ENCODE measurements at places on chromosomes 2 and 18.
A peak's percentile ranks its signal among the peaks of the same experiment; 100 is the strongest.

DNA sequence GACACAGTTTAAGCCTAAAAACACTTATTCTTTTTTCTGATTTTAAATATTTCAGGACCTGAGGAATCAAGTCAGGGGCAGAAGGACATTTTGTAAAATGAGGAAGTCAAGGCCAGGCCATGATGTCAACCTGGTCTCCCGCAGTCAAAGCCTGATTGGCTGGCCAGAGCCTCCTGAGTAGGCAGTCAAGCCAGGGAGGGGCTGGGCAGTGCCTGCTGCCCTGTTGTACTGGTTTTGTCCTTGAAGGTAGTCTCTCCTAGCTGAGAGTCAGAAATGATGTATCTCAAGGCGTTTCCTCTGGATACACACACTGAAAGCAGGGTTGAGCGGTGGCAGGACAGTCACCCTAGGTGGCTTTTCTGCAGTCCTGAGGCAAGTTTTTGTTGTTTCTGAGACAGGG lies 19.8 kb downstream of the CCT7 start:
- DNase-seq: no peak

DNA sequence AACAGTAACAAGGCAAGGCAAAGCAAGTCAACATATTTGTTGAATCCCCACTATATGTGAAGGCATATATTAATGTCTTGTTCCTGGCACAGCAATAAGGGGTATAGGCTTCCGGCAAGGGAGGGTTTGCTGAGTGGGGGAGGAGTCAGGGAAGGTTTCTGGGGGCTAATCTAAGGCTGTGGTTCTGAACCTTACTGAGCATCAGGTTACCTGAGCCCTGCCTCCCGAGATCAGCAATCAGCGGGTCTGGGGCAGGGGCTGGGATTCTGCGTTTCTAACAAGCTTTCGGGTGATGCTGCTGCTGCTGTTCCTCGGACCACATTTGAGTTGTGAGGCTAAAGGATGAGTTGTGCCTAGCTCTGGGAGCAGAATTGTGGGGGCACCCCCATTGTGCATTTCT lies 401.7 kb upstream of the SPRED2 start:
- no peak for DNase-seq

- no peak for DNase-seq
Measured at GRCh38 chr2:215052404-215052803, 86.0 kb downstream of the ABCA12 start.

- no peak for DNase-seq
Measured at GRCh38 chr18:31626409-31626808, 34.7 kb downstream of the TTR start.

DNA sequence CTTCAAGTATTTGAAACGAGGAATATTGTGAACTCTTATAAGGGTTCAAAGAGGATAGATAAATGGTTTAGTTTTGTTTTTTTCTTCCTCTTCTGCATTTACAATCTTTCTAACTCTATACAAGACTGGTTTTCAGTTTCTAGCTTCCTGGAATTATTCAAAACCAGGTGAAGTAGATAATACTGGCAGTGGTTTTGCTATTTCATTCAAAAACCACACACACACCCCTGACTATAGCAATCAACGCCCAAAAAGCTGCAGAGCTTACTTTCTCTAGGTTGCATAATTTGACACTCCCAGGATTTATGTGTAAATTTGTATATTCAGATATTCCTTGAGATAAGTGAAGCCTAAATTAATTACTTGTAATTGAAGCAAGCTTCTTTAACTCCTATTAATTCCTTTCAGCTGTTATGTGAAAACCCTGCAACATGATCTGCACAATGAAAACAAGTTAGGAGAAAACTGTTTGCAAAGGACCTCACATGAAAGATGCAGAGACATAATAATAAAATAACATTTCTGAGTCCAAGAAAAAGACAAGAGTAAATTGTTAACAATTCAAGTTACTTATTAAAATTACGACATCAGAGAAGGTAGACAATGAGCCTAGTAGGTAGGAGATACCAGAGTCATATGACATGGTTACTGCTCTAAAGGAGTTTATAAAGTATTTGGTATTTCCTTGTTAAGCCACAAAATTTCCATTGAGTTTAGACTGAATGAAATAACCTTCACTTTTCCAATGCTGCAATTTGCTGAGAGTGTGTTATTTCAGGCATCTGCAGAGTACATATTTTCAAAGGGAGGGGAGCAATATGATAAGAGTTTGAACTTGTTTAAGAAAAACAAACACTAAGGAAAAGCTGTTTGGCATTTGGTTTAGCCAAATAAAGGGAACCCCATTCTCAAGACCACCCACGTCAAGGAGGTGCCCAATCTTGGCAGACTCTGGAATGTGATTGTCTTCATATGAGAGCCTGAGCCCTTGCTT lies 1.6 kb upstream of the NFE2L2 start:
- no peak for DNase-seq

DNA sequence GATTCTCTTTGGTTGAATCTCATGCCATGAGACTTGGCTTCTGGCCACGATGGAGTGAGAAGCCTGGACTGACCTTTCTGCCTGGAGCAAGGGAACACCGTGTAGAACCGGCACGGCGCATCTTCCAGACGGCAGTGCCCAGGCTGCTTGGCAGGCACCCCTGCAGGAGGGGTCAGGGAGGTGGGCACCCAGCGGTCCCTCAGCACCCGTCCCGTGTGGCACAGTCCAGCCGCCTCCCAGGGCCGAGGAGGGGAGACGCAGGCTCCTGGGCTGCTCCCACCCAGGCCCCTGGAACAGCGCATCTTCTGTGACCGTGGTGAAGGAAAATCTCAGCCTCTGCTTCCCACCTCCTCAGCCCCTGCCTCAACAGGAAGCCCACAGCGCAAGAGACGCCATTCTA lies 95.7 kb downstream of the CMPK2 start:
- no peak for DNase-seq

- no peak for DNase-seq
Measured at GRCh38 chr2:85886141-85886540, 2.6 kb downstream of the ST3GAL5 start.

DNA sequence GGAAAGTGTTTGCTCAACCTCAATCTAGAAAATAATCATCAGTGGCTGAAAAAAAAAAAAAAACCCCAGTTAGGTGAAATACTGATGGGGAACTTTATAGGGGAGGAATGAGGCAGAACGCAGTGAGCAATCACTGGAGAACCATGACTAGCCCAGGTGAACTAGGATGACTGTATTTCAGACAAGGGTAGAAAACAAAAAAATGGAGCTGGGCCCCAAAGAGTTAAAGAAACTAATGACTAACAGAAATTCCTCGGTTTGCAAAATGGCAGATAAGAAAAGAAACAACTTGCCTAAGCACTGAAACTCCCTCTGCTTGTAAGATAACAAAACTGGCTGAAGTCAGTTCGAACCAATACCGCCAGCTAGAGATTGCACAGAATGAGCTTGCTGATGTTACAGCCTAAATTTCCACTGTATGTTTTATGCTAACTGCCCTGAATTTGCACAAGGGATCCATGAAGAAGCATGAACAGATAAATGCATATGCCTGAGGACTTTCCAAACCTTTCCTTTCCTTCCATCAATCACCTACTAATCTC lies 245.9 kb downstream of the METTL4 start:
- DNase-seq: no peak

DNA sequence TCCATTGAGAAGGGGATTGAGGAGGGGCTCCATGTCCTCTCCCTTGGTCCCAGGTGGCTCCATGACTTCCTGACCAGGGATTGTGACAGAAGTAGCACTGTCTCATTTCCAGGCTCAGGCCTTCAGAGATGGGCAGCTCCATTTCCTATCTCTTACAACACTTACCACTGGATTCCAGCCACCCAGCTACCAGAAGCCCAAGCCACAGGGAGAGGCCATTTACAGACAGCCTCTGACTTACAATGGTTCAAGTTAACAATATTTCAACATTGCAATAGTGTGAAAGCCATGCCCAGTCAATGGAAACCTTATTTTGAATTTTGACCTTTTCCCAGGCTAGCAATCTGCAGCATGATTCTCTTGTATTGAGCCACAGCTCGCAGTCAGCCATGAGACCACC lies 164.9 kb upstream of the AGAP1 start:
- DNase-seq: no peak

DNA sequence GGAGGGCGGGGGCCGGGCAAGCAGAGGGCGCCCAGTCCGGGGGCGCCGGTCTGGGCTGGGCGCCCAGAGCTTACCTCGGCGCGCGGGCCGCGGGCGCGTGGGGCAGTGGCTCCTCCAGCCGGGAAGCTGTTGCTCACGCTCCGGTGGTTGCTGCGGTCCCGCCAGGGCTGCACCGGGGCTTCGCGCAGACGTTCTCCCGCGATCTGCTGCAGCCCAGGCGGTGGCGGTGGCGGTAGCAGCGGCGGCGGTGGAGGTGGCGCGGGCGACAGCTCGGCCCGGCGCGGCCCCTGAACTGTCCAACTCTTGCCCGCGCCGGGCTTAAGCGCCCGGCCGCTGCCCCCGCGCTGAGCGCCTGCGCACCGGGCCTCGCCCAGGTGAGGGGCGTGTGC lies 391 bp downstream of the ZNF385B start:
- DNase-seq: no peak

DNA sequence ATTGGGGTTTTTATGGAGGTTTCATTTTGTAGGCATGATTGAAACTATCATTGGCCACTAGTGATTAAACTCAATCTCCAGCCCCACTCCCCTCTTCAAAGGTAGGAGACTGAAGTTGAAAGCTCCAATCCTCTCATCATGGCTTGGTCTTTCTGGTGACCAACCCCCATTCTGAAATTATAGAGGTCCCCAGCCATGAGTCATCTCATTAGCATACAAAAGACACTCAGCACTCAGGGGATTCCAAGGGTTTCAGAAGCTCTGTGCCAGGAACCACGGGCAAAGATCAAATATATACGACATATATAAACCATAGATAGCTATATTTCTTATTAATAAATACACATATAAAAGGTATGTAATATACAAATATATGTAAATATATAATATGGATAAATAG lies 256.0 kb upstream of the POU3F3 start:
- no peak for DNase-seq

DNA sequence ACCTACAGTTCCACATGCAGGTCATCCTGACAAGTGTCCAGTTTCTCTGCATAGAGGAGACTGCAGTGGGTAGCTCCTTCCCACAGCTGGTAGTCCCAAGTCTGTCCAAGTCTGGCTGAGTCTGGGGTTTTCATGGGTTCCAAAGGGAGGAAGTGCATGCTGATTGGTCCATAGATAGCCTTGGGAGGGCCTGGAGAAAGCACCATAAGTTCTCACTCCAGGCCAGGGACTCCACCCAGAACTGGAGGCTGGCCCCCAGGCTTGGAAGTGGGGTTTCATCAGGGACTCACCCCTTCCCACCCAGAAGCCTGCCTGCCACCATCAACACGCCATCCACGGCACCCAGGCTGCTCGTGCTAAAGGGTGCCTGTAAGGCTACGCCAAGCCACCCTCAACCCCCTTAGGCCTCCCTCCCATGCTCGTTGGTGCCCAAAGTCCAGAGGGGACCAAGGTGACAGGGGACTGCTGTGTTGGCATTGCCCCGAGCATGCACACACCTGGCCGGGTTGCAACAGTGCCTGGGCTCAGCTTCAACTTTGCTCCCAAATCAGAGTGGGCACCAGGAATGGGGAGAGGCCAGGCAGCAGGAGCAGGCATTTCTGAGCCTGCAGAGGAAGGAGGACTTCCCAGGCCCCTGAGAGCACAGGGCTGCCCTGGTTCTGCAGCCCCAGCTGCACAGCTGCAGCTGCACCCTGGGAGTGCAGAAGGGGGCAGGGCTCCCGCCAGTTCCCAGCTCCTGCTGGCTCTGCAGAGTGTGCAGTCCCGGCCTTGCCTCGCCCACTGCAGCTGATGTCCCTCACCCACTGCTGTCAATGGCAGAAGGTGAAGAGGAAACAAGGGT lies 116.5 kb upstream of the MAP2 start:
- DNase-seq: no peak

- no peak for DNase-seq
Measured at GRCh38 chr18:10015288-10015701, 101.5 kb downstream of the VAPA start.

DNA sequence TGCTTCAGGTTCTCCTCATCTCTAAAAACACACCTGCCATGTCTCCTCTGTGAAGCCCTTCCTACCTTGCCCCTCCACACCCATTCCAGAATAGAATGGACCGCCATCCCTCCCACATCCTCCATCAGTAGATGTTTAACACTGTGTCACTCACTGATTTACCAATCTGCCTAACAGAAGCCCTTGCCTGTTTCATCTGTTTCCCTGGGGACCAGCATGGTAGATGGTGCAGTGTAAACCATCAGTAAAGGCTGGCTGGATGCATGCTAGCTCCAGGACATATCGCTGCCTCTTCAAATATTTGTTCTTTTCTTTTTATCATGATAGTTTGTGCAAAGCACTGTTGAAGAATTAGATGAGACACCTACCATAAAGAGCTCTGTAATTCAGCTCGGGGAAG lies 271.4 kb downstream of the PIEZO2 start:
- DNase-seq: no peak

GRCh38 chr18:76514573-76514972 lies 19.5 kb upstream of the ZNF516 start:
- no peak for DNase-seq

DNA sequence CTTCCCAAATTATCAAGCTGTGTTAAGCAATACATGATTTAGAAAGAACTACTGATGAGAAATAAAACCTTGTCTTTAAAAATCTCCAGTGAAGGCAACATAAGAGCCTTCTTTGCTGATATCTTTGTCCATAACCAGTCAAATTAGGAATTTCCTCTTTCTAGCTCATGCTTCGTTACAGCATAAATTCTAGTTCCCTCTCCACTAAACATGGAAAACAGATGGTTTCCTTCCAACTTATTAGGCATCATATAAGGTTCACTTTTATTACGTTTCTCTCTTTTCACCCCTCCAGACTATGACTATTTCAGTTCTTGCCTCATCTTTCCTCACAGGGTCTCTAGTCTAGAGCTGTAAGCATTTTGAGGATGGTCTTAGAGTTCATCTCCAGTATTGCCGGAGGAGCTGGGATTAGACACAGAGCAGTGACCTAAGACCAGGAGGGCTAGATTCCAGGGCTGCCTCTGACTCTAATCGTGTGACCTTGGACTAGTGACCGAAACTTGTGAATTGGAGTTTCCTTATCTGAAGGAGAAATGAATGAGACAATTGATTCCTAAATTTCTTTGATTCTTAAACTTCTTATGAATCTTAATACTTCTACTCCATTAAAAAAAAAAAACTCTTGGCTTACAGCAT lies 195.5 kb upstream of the APCDD1 start:
- DNase-seq: no peak

DNA sequence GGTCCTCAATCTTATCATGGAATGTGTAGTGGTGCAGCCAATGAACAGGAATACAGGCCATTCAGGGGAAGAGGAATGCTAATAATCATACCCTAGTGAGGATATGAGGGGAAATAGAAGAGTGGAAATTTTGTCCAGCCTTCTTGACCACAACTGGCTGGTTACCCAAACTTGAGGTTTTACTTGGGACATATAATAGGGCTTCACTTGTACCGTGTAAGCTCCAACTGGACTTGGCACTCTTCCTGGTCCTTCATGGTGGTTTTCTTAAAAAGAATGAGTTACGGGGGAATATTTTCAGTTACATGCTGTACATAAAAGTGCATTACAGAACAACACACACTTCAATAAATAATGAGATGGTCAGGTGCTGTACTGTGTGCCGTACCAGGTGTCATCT lies 234.9 kb upstream of the RASGRP3 start:
- DNase-seq: no peak

GRCh38 chr18:79926715-79927606 lies 24.5 kb downstream of the SLC66A2 start:
- DNase-seq: peak; percentile 41

All from ureter (tissue), 1 donor.